PC-9 (cell line): ENCODE measurements at places on chromosomes 11 and 22. TPM values are rescaled to one million over a fixed set of nuclear protein-coding genes. Genes with fewer than 3 reads are reported as not detected.

DNA sequence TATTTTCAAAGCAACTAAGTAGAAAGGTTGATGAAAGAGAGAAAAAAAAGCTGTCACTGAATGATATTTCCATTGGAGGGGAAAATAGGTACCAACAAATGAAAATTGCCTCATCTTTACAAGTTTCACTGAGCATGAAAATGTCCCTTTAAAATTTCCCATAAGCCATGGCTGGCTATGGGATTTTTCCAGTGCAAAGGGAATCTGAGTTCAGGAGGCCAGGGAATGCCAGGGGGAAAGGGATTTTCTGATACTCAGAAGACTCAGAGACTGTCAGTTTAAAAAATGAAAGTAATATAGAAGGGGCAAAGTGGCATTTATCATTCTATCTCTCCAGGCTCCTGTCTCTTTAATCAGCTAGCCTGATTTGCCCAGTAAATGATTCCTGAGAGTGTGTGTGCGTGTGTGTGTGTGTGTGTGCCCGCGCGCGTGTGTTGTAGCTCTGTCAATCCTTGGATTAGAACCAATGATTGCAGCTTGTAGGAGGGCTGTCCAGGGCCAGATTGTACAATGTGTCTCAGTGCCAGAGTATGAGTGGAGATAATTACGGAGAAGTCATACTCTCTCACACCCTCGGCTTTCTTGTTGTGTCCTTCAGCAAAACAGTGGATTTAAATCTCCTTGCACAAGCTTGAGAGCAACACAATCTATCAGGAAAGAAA is at the start of gene NTM:
Gene NTM, plus strand, starts transcription at position 526 of the 662 bp plus-strand sequence.
- DNase-seq = no peak

- DNase-seq = no peak
These were observed 1541.1 kb downstream of the FAM181B start for GRCh38 chr11:81192516-81192915.

BTG4 gene
- not detected in 2 replicates for total RNA-seq

DNA sequence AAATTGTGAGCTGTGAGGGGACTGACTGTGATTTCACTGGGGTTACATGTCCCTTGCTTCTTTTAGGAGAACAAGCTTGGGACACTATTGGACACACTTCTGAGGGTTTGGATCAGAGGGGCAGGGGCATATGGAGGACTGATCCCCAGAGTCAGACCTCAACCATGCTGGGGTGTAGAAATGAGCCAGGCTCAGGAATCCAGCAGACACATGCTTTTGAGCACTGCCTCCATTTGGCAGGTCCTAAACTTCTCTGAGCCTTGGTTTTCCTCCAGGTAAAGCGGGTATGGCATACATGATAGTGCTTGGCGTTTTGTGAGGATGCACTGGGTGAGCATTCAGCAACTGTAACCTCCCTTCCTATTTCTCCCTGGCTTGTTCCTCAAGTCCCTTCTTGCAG is 74.7 kb downstream of the ADAMTS15 start:
- no peak for DNase-seq
